ENCODE measurements at places on chromosomes 5 and 9. TPM values are rescaled to one million over a fixed set of nuclear protein-coding genes. Genes with fewer than 3 reads are reported as not detected.
A peak's percentile ranks its signal among the peaks of the same experiment; 100 is the strongest.

DNA sequence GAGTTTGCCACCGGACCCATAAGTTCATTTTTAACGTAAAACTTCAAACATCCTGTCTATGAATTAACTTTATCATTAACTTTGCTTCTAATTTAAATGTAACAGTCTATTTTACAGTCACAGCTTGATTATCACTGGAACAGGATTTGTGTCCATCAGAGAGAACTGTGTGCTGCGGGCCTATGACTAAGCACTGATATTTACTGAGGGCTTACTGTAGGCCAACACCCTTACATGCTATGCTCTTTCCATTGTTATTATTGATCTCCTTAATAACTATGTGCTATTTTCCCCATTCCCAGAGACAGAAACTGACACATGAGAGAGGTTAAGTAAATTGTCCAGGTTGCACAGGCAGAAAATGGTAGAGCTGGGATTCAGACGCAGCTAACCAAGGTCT, 24.0 kb upstream of the GPR151 start:
- no peak overlapping the region for H3K27ac ChIP-seq
- no peaks in the 10 kb centered on the region for H3K36me3 ChIP-seq
- no peak overlapping the region for H3K4me3 ChIP-seq
- H3K27me3 ChIP-seq: no peaks in the 10 kb centered on the region
- no peaks in the 10 kb centered on the region for H3K4me1 ChIP-seq
- DNase-seq: no peak

DNA sequence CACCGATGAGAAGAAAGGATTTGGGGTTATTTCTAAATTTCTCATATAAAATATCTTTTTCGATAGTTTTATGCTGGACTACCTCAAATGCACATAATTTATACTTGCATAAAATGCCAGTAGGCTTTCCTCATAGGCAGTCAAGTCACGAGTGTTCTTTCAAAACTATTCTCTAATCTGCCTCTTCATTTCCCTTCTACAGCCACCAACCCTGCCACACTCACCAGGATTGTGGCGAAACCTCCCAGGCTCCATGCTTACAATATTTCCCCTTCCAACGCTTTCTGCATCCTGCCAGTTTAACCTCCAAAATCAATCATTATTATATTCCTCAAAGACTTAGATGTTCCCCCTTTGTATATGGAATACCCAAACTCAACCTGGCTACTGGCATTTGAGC, 65.4 kb downstream of the FRMD3 start:
- H3K4me1 ChIP-seq: no peaks in the 10 kb centered on the region
- H3K4me3 ChIP-seq: no peak overlapping the region
- DNase-seq: no peak
- H3K27ac ChIP-seq: no peak overlapping the region

- H3K4me3 ChIP-seq: no peak overlapping the region
- no peak for DNase-seq
Observed at GRCh38 chr5:112581811-112582320, 155.8 kb upstream of the APC start.

- H3K4me3 ChIP-seq: no peak overlapping the region
- no peaks in the 10 kb centered on the region for H3K4me1 ChIP-seq
- no peak overlapping the region for H3K27ac ChIP-seq
- no peaks in the 10 kb centered on the region for H3K36me3 ChIP-seq
Observed at GRCh38 chr5:81165493-81166119, 67.5 kb upstream of the CKMT2 start.

DNA sequence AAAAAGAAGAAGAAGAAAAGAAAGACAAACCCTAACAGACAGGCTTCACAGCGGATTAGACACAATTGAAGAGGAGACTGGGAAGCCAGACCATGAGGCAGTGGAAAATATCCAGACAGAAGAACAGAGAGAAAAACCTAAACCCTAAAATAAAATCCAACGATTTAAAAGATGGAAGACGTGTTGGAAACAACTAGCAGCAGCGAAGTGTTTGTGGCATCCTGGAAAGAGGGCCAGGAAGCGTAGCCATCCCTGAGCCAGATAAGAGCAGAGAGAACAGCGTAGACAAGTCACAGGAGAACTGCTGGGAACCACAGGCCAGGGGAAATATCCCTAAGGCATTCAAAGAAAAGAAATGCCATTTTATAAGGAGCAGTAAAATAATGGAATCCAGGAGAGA, 39.7 kb upstream of the NKD2 start:
- no peaks in the 10 kb centered on the region for H3K4me1 ChIP-seq
- H3K27me3 ChIP-seq: no peaks in the 10 kb centered on the region
- no peaks in the 10 kb centered on the region for H3K36me3 ChIP-seq
- no peak overlapping the region for H3K4me3 ChIP-seq
- peak overlapping the region; percentile 40 for H3K27ac ChIP-seq

GRCh38 chr5:139974661-139975060, 68.4 kb downstream of the NRG2 start:
- H3K27ac ChIP-seq: no peak overlapping the region
- peaks cover 5% of the 10 kb centered on the region for H3K4me1 ChIP-seq
- no peak for DNase-seq
- no peaks in the 10 kb centered on the region for H3K36me3 ChIP-seq
- H3K27me3 ChIP-seq: no peaks in the 10 kb centered on the region

GRCh38 chr9:109313351-109313750, 7.5 kb downstream of the EPB41L4B start:
- H3K4me1 ChIP-seq: no peaks in the 10 kb centered on the region
- H3K27ac ChIP-seq: no peak overlapping the region
- H3K27me3 ChIP-seq: no peaks in the 10 kb centered on the region
- no peak for DNase-seq
- no peaks in the 10 kb centered on the region for H3K36me3 ChIP-seq

DNA sequence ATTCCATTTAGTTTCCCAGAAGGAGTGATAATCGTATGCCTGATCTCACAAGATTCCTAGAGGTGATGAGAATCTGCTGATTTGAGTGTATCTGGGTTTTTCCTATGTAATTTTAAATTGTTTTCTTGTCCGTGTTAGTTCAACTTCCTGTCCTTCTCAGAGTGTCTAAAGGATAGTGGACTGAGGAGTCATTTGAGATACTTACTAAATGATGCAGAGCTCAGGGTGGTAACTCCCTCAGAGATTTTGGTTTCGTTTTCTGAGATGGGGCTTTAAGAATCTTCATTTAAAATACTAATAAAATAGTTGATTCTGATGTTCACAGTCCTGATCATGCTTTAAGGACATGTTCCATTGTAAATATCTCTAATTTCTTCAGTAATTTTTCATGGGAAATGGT, 30.3 kb downstream of the MELK start:
- no peaks in the 10 kb centered on the region for H3K27me3 ChIP-seq
- no peaks in the 10 kb centered on the region for H3K36me3 ChIP-seq
- no peak for DNase-seq
- no peak overlapping the region for H3K4me3 ChIP-seq
- H3K4me1 ChIP-seq: no peaks in the 10 kb centered on the region
- H3K27ac ChIP-seq: no peak overlapping the region

- no peak overlapping the region for H3K27ac ChIP-seq
- H3K36me3 ChIP-seq: no peaks in the 10 kb centered on the region
- no peaks in the 10 kb centered on the region for H3K4me1 ChIP-seq
- H3K27me3 ChIP-seq: no peaks in the 10 kb centered on the region
Observed at GRCh38 chr5:175778951-175779503, 92.4 kb upstream of the CPLX2 start.

DNA sequence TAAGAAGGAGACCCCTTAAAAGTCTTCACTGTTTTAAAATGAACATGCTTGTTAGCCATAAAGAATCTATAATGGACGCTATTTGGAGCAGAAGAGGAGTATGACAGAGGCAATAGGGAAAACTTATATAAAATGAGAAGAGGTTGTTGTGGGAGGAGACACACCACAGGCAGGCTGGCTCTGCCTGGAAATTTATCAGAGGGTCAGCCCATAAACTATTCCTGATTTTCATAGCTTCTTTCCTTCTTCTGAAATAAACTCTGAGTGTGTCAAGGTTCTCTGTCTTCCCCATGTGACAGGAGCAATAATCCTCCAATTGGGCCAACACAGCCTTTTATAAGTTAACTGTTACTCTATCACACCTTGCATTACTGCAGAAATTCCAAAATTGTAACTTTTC, 19.6 kb upstream of the RUSC2 start:
- no peak overlapping the region for H3K4me3 ChIP-seq
- H3K27ac ChIP-seq: no peak overlapping the region
- no peaks in the 10 kb centered on the region for H3K27me3 ChIP-seq
- DNase-seq: no peak
- H3K36me3 ChIP-seq: no peaks in the 10 kb centered on the region
- no peaks in the 10 kb centered on the region for H3K4me1 ChIP-seq

- H3K4me3 ChIP-seq: no peak overlapping the region
- H3K27ac ChIP-seq: no peak overlapping the region
Observed at GRCh38 chr5:45336464-45336863, 359.7 kb downstream of the HCN1 start.

DNA sequence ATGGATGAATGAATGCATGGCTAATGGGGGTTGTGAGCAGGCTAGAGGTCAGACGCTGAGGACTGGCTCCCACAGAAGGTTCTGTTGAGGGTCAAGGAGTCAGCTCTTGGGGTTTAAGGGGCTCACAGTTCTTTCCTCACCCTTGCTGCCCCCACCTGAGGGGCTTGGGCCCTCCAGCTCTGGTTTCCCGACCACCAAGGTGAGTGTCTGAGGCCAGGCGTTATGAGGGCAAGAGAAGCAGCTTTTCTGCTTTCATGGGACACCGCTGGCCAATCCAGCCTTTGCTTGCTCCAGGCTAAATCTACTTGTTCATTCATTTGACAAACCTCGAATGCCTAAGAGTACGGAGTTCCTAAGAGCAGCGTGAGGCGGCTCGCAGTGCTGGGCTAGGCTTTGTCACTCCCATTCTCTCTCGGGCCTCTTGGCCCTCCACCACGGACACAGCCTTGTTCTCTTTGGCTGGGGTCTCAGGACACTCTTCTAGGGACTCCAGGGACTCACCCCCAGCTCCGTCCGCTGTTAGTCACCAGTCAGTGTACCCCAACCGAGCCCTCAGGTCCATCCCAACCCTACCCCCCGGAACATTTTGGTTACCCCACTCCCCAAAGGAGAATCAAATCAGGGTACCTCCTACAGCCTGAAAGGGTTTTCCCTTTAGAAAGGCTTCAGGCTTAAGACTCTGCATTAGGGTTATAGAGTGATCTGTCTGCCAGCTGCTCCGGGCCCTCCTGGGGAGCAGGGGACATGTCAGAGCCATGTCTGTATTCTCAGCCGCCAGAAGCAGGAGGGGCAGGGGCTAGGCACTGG, 210.1 kb upstream of the MVB12B start:
- DNase-seq: peak; percentile 9
- no peaks in the 10 kb centered on the region for H3K4me1 ChIP-seq
- no peak overlapping the region for H3K4me3 ChIP-seq
- H3K27ac ChIP-seq: no peak overlapping the region
- H3K36me3 ChIP-seq: no peaks in the 10 kb centered on the region
- no peaks in the 10 kb centered on the region for H3K27me3 ChIP-seq

DNA sequence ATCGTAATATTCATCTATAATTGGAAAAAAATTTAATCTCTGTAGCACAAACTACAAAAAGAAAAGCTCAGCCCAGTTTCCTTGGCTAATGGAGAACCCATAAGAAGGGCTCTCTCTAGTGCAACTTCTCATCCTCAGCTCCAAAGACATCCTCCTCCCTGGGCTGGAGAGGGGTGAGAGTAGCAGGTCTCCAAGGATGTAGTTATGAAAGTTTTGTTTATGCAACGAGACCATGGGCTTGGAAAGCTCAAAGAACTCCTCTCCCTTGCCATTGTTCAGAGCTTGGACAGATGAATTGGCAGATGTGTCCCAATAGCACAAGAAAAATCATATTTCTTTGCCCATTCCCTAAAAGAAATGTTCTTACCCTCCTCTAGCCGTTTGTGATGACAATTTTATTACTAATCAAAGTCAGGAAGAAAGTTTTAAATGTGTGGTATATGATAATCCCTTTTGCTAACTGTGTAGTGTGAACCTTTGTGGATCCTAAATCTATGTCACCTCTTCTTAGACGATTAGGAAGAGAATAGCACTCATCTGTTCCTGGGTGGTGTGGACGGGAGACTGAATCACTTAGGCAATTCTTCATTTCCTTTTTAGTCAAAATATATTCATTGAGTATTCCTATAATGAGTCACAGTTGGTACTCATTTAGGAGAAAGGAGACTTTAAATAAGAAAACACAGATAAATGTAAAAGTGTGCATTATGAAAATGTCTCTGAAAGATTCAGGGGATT, 52.2 kb downstream of the GARNL3 start:
- no peaks in the 10 kb centered on the region for H3K4me1 ChIP-seq
- H3K27ac ChIP-seq: no peak overlapping the region
- no peaks in the 10 kb centered on the region for H3K36me3 ChIP-seq
- H3K27me3 ChIP-seq: no peaks in the 10 kb centered on the region

- H3K36me3 ChIP-seq: no peaks in the 10 kb centered on the region
- H3K27ac ChIP-seq: no peak overlapping the region
- H3K4me1 ChIP-seq: no peaks in the 10 kb centered on the region
- no peak for DNase-seq
- no peaks in the 10 kb centered on the region for H3K27me3 ChIP-seq
- H3K4me3 ChIP-seq: no peak overlapping the region
Observed at GRCh38 chr9:130167927-130168326, 4.3 kb upstream of the NCS1 start.

DNA sequence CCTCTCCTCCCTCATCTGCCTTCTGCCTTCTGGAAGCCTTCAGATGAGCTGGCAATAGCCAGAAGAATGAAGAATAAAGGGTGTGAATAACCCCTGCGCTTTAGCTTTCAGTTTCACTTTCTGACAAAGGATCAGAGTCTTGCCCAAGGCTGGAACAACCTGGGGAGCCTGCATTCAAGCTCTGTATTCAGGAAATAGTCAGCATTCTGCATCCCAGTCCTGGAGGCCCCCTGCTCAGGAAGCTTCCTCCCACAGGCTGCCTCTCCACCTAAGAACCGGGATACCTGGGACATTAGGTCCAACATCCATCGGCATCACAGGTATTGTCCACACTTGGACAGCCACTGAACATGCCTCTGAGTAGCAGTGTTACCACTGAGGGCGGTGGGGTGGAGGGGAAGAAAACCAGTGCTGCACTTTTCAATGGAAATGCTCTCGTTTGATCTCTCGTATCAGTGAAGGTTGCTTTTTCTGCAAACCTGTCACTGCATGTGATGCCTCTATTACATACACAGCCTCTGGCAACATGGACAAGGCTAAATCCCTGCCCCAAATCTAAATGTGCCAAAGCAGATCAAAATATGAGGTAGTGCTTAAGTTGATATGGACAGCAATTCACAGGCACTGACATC, 39.8 kb upstream of the ACO1 start:
- no peaks in the 10 kb centered on the region for H3K36me3 ChIP-seq
- DNase-seq: no peak
- H3K27ac ChIP-seq: no peak overlapping the region

Gene FGFR4
- total RNA-seq: 2.0 TPM

Gene BARHL1
- total RNA-seq: not detected

Gene ADAMTS19
- total RNA-seq: 0.29 TPM

Gene IL13
- total RNA-seq: not detected

Gene MCC
- total RNA-seq: 24.3 TPM

Measured in breast epithelium (tissue), 4 donors.